ENCODE measurements at places on chromosomes 2 and 18.

- no peak for DNase-seq
These were observed 53.1 kb upstream of the STK39 start for GRCh38 chr2:168300460-168300859.

- DNase-seq: no peak
These were observed 38.6 kb downstream of the SLC4A1AP start for GRCh38 chr2:27702302-27702701.

GRCh38 chr2:221521233-221521845 is 50.8 kb downstream of the EPHA4 start:
- no peak for DNase-seq

DNA sequence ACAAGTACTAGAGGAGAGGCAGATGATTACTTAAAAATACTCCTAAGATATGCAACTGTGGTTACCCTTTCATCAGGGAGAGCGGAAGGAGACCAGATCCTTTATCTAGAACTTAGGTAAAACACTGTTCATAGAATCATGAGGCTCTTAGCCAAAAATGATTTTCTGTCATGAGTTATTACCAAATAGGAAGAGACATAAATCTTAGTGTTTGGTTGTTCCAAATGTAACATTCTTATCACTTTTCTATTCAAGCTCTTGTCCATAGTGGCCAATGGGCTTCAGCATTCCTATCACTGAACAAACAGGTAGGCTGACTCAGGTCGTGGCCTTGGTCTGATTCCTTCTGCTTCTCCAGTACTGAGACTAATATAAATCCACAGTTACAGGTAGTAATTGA is 38.5 kb downstream of the RPRD1A start:
- no peak for DNase-seq

- DNase-seq: no peak
These were observed 70.1 kb downstream of the SUCLG1 start for GRCh38 chr2:84388921-84389490.

DNA sequence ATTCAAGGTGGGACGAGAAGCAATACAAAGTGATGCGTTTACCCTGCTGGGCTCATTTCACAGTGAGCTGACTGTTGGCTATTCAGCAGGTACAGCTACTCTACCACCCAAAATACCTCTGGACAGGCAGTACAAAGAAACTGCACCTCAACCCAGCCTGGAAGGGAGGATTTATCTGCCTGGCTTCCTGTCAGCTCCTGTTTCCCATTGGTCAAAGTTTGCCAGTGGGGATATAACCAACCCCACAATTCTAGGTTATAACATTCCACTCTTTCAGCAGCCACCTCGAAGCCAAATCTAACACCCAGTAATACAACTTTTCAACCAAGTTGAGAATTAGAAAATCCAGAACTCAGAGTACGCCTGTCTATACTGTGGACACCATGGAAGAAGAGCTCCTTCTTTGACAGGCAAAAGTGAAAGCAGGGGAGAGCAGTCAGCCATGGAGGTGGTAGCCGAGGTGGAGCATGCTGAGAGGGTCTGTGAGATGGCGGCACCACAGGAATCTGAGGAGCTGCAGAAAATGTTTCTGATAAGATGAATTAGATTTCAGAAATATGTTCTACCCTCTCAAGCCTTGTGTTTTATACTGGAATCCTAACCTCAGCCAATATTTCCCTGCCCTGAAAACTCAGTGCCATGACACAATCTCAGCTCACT is 10.8 kb downstream of the DUSP19 start:
- no peak for DNase-seq

DNA sequence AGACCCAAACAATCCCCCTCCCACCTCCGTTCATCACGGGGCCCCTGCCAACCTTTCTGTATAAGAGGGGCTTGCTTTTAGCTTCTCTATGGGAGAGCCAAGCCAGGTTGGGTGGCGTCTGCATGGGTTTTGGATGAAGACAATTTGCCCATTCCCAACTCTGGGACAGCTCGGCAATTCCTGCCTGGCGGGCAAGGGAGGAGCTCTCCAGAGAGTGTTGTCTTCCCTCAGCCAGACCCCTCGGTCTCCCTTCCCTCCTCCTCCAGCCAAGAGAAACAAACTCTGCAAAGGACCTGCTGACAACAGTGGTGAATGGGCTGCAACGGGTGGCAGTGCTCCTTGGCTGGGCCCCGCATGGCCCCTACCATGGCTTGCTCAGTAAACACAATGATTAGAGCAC is 267.2 kb upstream of the HDAC4 start:
- no peak for DNase-seq

GRCh38 chr18:12091538-12092141 is 2.0 kb upstream of the ANKRD62 start:
- DNase-seq: no peak

DNA sequence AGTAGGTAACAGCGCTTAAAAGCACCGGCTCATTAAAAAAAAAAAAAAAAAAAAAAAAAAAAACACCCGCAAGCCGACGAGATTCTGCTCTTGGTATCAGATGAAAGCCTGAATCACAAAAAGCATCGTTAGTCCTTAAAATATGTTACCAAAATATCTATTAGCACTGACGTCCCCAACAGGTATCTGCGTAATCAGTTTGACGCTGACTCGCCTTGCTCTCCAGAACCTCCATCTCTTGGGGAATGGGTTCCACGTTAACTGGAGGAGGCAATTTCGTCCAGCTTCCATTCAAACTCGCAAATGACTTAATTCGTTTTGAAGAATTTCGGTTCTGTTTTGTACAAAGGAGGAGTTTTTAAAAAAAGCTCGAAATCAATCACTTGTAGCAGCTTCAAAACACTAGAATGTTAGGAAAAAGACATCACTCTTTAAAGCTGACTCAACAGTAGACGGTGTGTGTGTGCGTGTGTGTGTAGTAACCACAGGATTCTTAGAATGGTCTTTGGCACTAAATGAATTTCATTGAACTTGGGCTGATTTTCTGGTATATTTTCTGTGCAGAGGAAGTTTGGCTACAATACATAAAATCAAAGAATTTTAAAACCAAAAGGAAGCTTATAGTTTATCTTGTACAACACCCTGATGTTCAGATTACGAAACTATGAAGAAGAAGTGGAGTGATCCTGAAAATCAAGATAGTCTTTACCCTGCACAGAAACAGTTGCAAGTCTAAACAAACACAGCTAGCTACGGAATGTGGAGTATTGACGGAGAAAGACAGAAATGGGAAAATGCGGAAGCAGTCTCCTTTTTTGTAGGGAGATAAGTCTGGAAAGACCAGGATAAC is 1.1 kb upstream of the PGAP1 start:
- peak; percentile 25 for DNase-seq

DNA sequence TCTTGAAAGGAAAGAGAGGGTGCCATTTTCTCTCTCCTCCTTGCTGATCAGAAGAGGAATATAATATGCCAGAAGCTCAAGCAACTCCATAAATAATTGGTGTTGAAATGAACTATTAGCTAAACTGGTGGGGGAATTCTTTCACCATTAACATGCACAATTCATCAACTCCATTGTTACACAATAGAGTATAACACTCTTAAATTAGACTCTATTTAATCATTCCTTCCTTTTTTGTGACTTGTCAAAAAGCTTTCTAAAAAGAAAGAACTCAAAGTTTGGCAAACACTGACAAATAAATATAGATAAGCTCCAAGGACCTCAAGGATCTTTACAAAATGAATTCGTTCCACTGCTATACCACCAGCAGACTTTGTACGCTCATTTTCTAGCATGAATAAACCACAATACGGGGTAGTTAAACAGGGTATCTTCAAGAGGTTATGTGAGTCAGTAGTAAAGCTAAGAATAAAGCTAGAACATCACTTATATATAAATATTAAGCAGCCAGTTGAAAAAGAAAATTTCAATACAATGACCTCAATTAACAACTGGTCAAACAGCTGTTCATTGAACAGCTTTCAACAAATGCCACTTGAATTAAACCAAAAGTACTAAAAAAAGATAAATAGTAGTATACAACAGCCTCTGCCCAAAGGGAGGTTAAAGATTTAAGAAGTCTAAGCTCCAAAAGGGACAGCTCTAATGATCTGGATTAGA is 6.4 kb downstream of the TRAK2 start:
- no peak for DNase-seq

DNA sequence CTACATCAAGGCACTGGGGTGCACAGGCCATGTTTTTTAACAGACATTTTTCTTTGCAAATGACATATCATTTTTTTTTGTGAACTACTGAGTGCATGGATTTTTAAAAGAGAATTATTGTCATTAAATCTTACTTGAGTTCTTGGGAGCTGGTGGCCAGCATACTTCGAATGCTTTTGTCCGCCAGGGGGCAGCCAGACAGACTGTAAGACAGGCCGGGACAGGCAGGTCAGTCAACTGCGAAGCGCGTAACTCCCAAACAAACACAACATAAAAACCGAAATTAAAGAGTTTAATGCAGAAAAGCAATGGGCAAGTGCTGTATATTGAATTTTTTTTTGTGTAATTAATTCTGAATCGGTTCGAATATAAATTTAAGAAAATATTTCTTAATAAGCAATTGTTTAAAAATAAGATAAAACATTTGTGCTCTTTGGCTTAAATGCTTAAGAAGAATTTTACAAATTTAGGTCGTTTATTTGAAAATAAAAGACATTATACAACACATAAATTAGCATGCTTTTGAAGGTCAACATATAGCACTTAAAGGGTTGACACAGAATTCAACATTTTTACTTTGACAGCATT is 142.2 kb upstream of the PXDN start:
- DNase-seq: peak; percentile 12

DNA sequence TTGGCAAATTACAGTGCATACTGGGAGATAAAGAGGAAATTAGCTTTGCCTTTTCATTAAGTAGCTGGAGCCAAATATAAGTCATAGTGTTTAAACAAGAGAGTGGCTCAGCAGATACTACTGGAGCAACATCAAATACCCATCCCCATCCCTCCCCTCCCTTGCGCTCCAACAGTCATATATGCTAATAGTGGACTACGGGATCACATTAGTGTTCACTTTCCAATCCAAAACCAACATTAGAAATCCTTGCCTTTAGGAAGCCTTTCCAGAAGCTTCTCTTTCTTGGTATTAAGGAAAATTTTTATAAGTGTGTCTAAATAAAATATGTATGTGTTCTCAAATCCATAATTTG is 1669.3 kb downstream of the SUCLG1 start:
- no peak for DNase-seq

GRCh38 chr18:22020127-22020866 is 149.1 kb upstream of the GATA6 start:
- DNase-seq: no peak

DNA sequence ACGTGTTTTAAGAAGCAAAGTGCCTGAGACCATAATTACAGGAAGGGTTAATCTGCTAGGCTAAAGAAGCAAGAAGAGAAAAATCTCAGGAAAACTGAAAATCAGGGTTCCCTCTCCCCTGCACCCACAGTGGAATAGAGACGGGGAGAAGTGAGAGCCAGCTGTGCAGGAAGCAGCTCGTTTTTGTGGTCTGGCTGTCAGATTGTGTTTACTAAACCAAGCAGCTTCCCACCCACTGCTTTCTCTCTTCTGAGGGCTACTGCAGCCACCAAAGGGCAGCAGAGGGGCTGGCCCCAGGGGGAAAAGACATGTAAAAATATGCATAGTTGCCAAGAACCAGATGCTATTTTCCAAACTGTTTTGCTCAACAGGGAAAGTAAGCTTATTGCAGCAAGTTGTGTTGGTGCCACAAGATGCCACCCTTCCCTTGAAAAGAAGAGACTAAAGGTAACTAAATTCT is 72.6 kb upstream of the THUMPD2 start:
- no peak for DNase-seq

DNA sequence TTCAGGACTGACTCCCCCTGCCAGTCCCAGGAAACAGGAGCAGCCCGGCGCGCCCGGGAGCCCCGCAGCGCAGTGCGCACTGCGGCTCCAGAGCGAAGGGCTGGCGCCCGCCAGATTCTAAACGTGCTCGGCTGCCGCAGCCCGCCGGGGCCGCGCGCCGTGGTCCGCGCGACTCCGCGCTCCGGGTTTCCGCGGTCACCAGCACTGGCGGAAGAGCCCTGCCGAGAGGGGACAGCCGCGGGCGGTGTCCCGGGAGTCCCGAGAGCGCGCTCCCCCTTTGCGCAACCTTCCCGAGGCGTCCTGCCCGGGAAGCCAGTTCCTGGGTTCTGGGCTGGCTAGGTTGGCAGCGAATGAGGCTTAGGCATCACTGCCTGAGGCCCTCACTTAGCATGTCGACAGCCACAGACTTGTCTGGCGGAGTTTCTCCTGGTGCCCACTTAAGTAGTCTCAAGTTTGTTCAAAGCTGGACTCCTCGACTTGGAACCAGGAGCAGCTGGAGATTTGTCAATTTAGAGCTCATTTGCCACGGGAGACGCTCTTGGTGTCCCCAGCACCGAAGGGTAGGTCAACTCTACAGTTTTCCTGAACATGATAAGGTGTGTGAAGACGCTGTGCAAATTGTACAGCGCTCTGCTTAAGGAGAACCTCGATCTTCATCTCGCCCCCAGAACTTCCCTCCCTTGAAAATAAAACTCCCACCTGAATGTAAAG is 1.5 kb upstream of the VSNL1 start:
- no peak for DNase-seq

GRCh38 chr2:223494942-223495341 is 107.2 kb downstream of the SCG2 start:
- DNase-seq: no peak

DNA sequence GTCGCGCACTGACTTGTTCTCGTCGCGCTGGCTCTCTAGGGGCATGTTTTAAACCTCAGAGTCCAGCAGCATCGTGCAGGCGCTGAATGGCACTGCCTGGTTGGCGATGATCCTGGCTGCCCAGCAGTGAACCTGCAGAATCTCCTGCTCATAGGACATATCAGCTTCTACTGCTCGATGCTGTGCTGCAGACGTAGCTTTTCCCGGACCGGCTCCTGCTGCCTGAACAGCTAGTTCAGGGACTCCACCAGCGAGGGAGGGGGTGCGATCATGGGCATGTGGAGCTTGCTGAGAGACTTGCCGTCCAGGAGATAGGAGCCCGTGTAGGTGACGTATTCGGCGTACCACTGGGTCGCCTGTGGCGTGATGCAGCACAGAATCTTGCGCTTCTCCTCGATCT is 890.0 kb upstream of the LRRTM1 start:
- DNase-seq: no peak

GRCh38 chr2:228983700-228984099 is 287.4 kb downstream of the PID1 start:
- no peak for DNase-seq

GRCh38 chr2:105117565-105117964 is 79.7 kb downstream of the MRPS9 start:
- no peak for DNase-seq

- DNase-seq: no peak
These were observed 7.6 kb downstream of the SERPINE2 start for GRCh38 chr2:224031358-224031970.

GRCh38 chr18:1663879-1664705 is 759.4 kb downstream of the ADCYAP1 start:
- DNase-seq: no peak

- no peak for DNase-seq
These were observed 165.2 kb upstream of the BCL2L11 start for GRCh38 chr2:110955556-110955955.

- DNase-seq: no peak
These were observed 102.4 kb downstream of the ARL4C start for GRCh38 chr2:234394450-234394849.

GRCh38 chr2:41830600-41830999 is 217.2 kb upstream of the PKDCC start:
- no peak for DNase-seq

GRCh38 chr18:49725809-49726674 is 87.3 kb downstream of the ACAA2 start:
- DNase-seq: no peak

- no peak for DNase-seq
These were observed 167.6 kb downstream of the DCDC2C start for GRCh38 chr2:3871002-3871401.

Measured in stimulated activated CD8-positive, alpha-beta memory T cell treated with anti-CD3 and anti-CD28 coated beads, Interleukin-4, amount 100 ng/mL, for 1 hour (primary cell).